ENCODE measurements at places on chromosomes 5 and 9. TPM values are rescaled to one million over a fixed set of nuclear protein-coding genes. Genes with fewer than 3 reads are reported as not detected.

DNA sequence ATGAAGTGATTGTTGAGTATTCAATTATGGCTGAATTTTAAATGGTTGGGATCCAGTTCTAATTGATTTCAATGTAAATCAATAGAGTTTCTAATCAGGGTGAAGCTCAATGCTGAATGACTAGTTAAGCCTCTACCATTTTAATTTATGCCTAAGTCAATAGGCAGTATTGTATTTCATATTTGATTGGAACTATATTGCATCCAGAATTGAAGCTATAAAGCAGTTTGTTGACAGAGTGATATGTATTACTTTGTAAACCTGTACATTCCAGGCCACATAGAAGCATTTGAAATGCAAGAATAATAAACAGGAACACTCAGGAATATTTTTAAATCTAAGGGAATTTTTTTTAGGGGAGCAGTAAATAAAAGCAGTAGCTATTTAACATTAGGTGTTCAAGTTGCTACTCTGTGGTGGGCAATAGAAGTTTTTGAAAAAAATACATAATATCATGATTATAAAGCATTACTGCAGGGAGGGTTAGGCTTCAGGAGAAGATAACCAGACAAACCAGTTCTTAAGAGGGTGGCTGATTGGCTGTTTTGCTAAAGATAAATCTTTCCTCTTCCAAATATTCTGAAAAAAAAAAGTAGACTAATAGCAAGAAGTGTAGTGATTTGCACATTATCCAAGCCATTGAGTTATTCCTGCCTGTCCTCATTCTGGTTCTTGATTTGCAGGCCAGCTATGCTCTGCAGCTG, 492.0 kb upstream of the MEF2C start:
- no peaks in the 10 kb centered on the region for H3K36me3 ChIP-seq
- H3K4me3 ChIP-seq, result no peak overlapping the region
- DNase-seq, result no peak
- H3K4me1 ChIP-seq, result no peaks in the 10 kb centered on the region

GRCh38 chr5:82331557-82331956, 53.4 kb upstream of the RPS23 start:
- no peaks in the 10 kb centered on the region for H3K27me3 ChIP-seq
- no peak for DNase-seq
- H3K4me1 ChIP-seq, result no peaks in the 10 kb centered on the region
- no peak overlapping the region for H3K27ac ChIP-seq

GRCh38 chr5:11143456-11144267, 382.6 kb upstream of the DAP start:
- no peak for DNase-seq
- H3K4me1 ChIP-seq, result peaks cover 5% of the 10 kb centered on the region
- no peaks in the 10 kb centered on the region for H3K36me3 ChIP-seq
- no peaks in the 10 kb centered on the region for H3K27me3 ChIP-seq

- no peak overlapping the region for H3K4me3 ChIP-seq
- no peak overlapping the region for H3K27ac ChIP-seq
- DNase-seq, result no peak
- peaks cover 47% of the 10 kb centered on the region for H3K4me1 ChIP-seq
Observed at GRCh38 chr5:955886-956761, 52.5 kb upstream of the NKD2 start.

GRCh38 chr5:130335117-130335516, 430.9 kb downstream of the CHSY3 start:
- no peaks in the 10 kb centered on the region for H3K27me3 ChIP-seq
- no peak overlapping the region for H3K4me3 ChIP-seq
- no peaks in the 10 kb centered on the region for H3K4me1 ChIP-seq
- DNase-seq, result no peak
- H3K27ac ChIP-seq, result no peak overlapping the region

DNA sequence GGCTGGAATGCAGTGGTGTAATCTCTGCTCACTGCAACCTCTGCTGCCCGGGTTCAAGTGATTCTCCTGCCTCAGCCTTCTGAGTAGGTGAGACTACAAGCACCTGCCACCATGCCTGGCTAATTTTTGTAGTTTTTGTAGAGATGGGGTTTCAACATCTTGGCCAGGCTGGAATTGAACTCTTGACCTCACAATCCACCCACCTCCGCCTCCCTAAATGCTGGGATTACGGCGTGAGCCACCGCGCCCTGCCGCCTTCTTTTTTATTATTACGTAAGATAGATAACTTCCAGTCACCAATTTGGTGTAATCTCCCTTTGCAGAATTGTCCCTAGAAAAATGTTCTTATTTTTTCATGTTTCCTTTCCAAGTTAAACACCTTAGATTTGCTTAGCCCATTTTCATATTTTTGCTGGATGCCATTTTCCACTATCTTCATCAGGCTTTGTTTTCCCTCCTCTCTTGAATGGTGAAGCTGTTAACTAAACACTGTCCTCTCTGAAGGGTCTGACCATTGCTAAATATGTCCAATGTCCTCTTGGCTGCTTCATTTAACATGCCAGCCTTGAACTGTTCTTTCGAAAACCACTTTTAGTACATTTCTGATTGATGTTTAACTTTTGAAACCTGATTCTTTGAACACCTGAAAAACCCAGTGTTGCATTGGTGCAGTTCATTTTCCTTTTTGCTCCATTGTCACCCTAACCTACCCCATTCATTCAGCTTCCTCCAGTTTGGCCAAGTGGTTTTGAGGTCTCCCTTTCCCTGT, 135.1 kb upstream of the PIK3R1 start:
- no peaks in the 10 kb centered on the region for H3K4me1 ChIP-seq
- H3K4me3 ChIP-seq, result no peak overlapping the region
- H3K27me3 ChIP-seq, result no peaks in the 10 kb centered on the region

PCDHGB4 gene
- 4.2 TPM for total RNA-seq

SPARC gene
- total RNA-seq, result 4,650 TPM

ZNF169 gene
- 3.5 TPM for total RNA-seq

ACOT12 gene
- 0.18 TPM for total RNA-seq
